ENCODE measurements at places on chromosomes 12 and 14.

DNA sequence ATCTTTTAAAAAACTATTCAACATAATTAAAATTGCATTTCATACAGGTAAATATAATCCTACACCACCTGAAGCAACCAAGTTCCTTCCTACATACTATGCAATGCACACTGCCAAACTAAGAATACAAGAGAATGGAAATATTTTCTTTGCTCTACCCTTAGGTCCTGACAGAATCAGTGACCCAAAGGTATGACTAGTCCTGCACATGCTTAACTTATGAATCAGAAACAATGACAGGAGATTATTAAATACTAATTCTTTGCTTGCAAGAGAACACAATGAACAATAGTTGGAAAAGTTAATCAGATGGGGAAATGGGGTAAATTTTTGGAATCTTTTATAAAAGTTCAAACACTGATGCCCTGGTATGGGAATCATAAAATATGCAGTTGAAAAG is 220.1 kb downstream of the SOX5 start:
- no peak for DNase-seq

DNA sequence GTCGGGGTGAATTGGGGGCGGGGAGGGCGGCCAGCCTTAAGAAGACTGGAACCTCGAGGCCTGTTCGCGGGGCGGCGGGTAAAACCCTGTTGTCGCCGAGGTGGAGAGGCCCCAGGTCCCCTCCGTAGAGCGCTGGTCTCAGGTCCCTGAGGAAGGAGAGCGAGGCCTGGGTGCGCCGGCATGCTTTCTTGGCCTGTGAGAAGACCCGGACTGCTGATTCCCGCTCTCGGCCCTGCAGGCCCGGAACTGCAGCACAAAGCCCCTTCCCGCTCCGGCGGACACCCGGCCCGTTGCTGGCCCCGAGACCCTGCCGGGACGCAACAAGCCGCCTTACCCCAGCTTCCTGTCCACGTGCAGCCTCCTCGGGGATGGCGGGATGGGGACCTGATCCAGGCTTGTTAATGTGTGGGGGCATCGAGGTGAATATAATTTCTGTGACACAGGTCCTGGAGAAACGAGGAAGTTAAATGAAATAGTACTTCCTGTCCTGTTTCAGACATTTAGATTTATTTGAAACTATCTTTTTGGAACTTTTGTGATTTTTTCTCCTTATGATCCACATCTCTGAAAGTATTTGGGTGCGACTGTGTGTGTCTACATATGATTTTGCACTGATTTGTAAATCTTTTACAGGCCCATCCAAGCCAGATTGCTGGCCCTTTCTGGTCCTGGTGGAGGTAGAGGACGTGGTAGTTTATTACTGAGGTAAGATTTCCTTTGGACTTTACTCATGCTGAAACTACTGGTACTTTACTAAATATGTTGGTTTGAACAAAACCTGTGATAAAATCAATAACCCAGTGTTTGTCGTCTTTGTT is 600 bp downstream of the PNN start:
- DNase-seq: no peak

DNA sequence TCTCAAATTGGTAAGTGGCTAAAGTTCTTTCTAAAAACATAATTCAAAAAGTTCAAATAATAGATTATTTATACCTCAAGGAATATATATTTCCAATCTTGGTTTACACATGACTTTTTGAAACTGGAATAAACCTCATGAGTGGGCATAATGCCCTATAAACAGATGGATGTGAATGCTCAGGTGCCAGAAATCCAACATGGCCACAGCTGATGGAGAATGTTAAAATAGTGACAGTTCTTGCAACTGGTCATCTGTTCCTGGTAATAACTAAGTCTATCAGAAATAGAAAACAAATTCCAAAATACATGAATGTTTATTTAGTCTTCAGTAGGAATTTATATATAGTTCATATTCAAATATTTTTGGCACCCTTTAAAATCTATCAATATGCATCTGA is 21.6 kb upstream of the CNOT2 start:
- no peak for DNase-seq

- no peak for DNase-seq
These were observed 368.2 kb downstream of the BTG1 start for GRCh38 chr12:91777268-91777992.

DNA sequence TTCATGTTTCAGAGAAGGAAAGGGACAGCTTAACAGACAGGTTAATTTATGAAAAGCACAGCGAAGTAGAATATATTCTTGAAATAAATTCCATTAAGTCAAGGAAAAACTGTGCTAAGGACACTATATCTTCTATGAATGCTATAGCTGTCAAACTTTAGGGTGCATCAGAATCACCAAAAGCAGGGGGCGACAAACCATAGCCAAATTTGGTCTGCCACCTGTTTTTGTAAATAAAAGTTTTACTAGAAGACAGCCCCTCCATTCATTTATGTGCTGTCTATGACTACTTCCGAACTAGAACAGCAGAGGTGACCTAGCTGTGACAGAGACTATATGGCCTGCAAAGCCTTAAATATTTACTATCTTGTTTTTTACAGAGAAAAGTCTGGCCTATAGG is 25.9 kb downstream of the PPP4R3A start:
- no peak for DNase-seq

- DNase-seq: no peak
These were observed 3.9 kb upstream of the TM7SF3 start for GRCh38 chr12:27018037-27018436.

DNA sequence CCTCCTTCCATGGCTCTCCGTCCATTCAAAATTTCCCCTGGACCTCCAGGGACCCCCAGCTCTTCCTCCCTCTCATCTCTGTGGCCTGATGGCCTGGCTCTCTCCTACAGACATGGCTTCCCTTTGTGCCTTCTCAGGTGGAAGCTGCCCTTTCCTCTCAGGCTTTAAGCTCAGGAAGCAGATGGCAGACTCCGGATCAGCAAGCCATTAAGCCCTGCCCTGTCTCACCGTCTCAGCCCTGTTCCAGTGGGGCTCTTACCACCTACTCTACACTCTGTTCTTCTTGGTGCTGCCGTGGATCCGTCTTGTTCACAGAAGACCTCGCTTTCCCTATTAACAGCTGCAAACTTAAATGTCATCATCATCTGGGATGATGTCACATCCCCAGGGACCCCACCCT is 33.1 kb downstream of the NPC2 start:
- DNase-seq: no peak

GRCh38 chr14:53384536-53384935 is 231.4 kb upstream of the DDHD1 start:
- no peak for DNase-seq

DNA sequence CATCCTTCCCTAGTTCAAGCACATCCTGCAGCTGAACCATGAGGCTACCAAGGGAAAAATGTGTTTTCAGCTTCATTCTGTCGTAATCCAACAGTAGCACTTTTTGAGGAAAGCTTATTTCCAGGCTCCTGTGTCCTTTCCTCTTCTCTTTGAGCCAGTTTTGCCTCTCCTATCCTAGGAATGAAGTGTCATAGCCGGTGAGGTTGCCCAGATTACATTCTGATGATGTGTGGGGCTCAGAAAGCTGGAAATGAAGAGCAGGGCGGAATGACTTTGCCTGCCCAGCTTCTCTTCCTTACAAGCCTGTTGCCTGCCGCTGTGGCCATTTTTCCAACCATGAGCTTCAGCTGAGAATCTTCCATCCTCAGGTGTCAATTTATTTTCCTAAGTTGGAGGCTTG is 381.8 kb downstream of the NUAK1 start:
- no peak for DNase-seq

- peak; percentile 16 for DNase-seq
These were observed at the start of gene LRRK2 for GRCh38 chr12:40224439-40225291. Gene LRRK2, plus strand, starts transcription at chr12:40224997. Its CDS starts 135 bp downstream, at chr12:40225132.

DNA sequence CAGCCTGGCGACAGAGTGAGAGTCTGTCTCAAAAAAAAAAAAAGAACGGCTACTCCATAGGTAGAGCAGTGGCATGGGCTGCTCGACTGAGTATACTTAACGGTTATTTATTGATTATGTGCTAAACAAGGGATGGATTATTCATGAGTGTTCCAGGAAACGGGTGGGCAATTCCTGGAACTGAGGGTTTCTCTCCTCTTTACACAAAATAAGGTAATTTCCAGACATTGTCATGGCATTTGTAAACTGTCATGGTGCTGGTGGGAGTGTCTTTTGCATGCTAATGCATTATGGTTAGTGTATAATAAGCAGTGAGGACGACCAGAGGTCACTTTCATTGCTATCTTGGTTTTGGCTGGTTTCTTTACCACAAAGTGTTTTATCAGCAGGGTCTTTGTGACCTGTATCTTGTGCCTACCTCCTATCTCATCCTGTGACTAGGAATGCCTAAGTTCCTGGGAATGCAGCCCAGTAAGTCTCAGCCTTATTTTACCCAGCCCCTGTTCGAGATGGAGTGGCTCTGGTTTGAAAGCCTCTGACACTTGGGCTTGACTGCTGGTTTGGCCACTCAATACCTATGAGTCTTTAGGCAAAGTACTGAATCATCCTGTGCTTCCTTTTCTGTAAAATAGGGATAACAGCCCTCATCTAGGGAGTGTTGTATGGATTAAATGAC is 3.2 kb downstream of the DGLUCY start:
- no peak for DNase-seq

- DNase-seq: peak; percentile 16
These were observed 2.4 kb upstream of the TCL1B start for GRCh38 chr14:95683793-95684192.

DNA sequence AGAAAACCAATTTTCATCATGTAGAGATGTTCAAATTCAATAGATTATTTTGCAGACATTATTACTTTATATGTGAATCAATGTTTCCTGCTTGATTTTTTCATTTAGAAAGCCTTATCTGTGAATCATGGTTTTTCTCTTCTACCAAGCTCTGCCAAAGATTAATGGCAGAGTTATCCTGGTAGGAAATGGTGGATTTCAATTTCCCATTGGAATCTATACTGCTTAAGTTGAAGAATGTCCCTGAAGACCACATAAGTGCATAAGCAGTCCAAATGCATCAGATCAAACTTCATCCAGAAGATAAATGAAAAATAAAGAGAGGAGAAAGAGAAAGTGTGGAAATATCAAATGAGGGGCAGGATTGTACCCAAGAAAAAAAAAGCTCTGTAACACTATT is 5.0 kb downstream of the LUM start:
- DNase-seq: no peak

- DNase-seq: no peak
These were observed 9.7 kb downstream of the TOX4 start for GRCh38 chr14:21486640-21487087.

- no peak for DNase-seq
These were observed 31.9 kb upstream of the CCDC91 start for GRCh38 chr12:28158353-28158752.

GRCh38 chr12:67377541-67377940 is 108.4 kb downstream of the CAND1 start:
- DNase-seq: no peak
